ENCODE measurements at places on chromosomes 5 and 9. TPM values are rescaled to one million over a fixed set of nuclear protein-coding genes. Genes with fewer than 3 reads are reported as not detected.

Gene SMIM33
- 0.14 TPM for total RNA-seq

DNA sequence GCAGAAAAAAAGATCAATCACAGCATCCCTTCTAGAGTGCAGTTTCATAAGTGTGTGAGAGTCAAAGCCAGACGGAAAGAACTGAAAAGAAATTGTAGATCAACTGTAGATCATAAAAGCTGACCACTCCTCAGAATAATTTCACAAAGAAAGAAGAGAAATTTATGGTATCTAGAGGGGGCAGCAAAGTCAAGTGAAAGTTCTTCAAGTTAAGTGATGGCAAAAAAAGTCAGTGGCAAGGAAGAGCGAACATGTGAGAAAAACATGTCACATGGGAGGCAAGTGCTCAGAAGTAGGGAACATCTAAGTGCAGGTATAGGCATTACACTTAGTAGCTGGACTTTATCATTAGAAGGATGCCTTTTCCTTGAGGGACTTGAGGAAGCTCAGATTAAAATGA lies 245.1 kb upstream of the ISL1 start:
- no peak for DNase-seq

DNA sequence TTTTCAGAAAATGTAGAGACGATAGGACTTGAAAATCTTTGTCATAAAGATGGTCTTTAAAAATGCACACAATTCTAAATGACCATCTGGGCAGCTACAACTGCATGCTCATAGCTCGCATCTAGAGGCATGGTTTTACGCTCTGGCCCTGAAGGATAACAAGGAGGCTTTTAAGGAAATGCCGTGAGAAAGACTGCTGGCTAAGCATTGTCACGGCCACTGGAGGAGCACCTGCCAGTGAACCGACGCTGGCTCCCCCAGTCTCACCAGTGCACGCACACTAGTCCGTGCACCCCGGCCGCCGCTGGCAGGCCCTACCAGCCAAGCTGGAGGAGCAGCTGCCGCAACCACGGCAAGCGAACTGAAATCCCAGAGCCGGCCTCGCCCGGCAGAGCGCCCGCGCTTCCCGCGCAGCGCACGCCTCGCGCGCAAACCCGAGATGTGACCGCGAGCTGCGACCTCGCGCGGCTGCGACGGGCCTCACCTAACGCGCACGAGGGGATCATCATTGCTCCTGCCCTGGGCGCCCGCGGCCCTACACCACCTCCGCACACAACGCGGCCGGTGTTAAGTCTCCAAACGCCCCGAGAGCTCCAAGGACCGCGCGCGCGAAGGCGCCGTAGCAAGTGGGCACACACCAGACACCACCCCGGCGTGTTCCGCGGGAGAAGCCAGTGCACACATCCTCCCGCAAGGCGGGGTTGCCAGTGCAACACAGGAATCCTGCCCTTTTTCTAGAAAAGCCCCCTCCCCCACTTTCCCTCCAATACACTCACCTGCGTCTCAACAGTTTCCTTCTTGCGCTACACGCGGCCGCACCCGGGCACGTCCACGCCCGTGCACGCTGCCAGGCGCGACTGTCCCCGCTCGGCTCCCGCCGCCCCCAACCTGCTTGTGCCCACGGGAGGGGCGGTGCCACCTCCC lies 5.3 kb downstream of the ELAVL2 start:
- DNase-seq, result no peak

Gene IRF1
- 84.3 TPM for total RNA-seq

- DNase-seq, result no peak
These were observed 102.2 kb upstream of the PRR16 start for GRCh38 chr5:120361941-120362340.

Gene DDX4
- 0.31 TPM for total RNA-seq

DNA sequence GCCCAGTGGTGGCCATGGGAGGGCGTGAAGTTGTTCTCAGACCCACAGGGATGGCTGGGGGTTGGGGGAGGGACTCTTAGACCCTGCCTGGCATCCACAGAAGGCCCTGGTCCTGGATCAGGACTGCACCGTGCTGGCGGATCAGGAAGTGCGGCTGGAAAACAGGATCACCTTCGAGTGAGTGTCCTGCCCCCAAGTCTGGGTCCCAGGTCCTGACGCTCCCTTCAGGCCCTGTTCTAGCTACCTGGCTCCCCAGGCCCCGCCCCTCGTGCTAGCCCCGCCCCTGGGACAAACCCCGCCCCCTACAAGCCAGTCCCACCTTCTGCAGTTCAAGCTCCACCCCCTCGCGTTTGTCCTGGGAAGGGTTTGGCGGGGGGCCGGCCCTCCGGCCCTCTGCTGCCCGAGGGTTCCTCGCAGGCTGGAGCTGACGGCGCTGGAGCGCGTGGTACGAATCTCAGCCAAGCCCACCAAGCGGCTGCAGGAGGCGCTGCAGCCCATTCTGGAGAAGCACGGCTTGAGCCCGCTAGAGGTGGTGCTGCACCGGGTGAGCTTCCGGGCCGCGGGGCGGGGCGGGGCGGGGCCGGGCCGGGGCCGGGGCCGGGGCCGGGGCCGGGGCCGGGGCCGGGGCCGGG lies 12.9 kb downstream of the RGS14 start:
- peak; percentile 75 for DNase-seq
